ENCODE measurements at places on chromosomes 3 and 15.

DNA sequence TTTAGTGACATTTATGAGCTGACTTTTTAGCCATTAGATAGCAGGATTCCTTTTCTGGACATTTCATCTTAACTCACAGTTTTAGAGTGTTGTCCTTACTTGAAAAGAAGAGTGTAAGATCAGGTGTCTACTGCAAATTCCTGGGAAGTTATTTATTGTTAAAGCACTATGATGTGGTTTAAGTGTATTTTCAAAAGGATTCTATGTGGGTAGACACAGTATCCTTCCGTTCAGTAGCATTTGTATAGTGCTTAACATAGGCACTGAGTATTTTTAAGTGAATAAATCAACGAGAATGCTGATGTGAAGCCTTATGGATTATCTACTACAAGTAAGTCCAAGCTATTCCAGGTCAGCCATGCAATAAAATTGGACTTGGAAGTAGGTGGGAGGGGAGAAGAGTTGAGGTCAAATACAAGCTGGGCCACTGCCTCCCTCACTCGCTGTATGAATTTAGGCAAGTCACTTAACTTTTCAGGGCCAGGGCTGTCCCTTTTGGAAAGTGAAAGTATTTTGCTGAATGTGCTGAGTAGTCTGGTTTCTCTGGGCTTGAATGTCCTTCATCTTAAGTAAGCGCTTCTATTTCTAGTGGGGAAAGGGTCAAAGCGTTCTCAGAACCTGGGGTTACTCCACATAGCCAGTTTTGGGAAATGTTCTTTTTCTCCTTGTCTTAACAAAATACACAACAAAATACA lies 48.6 kb downstream of the GAP43 start:
- DNase-seq: no peak

GRCh38 chr3:114417675-114418074 lies 123.8 kb downstream of the TIGIT start:
- DNase-seq: no peak

GRCh38 chr3:95883801-95884200 lies 930.6 kb upstream of the EPHA6 start:
- DNase-seq: no peak

GRCh38 chr3:10205451-10206165 lies 40.9 kb downstream of the IRAK2 start:
- no peak for DNase-seq

DNA sequence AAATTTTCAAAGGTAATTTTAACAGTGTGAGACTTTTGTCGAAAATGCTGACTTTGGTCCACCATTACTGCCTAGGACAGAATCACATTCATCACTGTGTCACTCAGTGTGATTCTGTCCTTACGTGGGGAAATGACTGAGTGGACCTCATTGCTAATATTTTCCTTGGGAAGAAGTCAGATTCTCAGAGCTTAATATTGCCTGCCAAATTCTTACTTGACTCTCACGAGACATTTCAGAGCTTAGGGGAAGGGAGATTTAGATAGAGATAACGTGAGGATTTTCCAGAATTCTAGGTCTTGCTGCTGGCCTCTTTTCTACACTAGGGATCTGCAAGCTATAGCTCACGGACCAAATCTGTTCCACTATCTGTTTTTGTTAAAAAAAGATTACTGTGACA lies 270.4 kb downstream of the SUCLG2 start:
- no peak for DNase-seq

DNA sequence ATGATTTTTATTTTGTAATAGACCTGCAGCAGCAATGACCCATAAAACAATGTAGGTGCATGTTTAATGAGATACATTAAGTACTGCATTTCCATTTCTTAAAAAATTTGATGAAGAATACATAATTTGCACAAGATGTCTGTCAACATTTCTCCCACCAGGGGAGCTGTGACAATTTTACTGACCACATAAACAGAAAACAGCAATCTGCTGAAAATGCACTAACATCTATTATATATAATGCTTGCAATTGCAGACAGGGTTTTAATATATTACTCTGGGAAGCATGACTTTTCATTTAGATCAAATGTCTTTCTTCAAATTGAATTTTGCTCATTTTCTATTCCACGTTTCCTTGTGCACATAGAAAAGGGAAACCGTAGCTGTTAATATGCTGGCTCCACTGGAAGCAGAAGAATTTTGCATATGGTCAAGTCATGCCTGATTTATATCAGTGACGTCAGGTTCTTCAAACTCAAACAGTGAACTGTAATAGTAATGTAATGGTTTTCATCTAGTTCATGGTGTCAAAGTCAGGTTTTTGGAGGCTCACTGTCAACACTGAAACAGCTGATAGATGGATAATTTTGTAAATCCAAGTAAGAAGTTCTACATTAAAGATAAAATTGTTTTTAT lies 79.8 kb upstream of the IGF1R start:
- no peak for DNase-seq

- no peak for DNase-seq
These were observed 888 bp downstream of the PPP2R3A start for GRCh38 chr3:135966271-135966961.
